Esophagus mucosa (tissue), 1 donor: ENCODE measurements at places on chromosomes 12 and 14.
A peak's percentile ranks its signal among the peaks of the same experiment; 100 is the strongest.

GRCh38 chr14:69643430-69644200 lies 32.2 kb downstream of the SUSD6 start:
- peak; percentile 98 for ATAC-seq

DNA sequence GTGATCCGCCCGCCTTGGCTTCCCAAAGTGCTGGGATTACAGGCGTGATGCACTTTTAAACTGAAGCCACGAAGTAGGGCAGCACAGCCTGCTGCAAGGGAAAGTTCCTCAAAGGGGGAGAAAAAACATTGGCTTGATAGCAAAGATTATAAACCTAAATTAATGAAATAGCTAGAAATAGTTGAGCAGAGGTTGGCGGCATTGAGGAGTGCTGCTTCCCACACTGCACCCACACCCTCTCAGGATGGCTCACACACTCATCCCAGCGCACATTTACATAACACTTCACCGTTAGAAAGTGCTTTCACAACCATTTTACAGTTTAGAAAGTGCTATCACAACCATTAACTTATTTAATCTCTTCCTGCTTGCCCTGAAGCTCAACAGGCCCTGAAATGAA lies 44.4 kb upstream of the TCL1A start:
- no peak for ATAC-seq

DNA sequence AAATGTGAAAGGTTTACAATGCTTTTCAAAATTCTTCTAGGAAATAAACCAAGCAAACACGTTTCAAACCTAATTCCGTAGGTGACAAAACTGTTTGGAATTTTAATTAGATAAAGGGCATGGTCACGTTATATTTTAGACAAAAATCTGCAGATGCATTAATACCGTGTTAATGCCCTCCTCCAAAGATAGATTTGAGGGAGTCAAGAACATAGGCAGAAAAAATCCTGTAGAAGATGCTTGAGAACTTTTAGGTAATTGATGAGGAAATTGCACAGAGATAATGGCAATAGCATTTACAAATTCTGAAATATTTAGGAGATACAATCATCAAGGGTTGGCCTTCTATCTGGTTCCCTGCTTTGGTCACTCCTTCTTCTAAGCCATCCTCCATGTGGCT lies 212.6 kb downstream of the TMTC3 start:
- ATAC-seq = no peak

GRCh38 chr14:60233251-60233650 lies 15.8 kb upstream of the PPM1A start:
- no peak for ATAC-seq

DNA sequence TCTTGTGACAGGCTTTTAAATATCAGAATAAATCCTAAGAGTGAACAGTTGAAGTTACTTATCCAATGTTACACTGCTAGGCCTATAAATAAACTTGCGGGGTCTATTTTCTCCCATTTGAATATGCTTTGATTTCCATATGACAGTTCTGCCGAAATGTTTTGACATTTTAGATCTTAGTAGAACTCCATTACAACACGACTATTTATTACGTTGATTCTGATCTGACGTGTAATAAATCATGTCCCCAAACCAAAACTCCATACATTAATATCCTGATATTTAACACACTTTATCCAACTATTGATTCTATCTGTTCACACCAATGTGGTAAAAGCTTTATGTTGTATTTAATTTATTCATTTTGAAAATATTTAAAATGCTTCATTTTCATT lies 16.1 kb upstream of the NEMF start:
- no peak for ATAC-seq

- ATAC-seq = no peak
These were observed 908.1 kb downstream of the GALC start for GRCh38 chr14:87084908-87085307.
